ENCODE measurements at places on chromosomes 5 and 9.

- no peak for DNase-seq
Measured at GRCh38 chr5:168137265-168137664, 154.2 kb upstream of the WWC1 start.

- no peak for DNase-seq
Measured at GRCh38 chr5:75048457-75048953, 3.9 kb downstream of the GCNT4 start.

DNA sequence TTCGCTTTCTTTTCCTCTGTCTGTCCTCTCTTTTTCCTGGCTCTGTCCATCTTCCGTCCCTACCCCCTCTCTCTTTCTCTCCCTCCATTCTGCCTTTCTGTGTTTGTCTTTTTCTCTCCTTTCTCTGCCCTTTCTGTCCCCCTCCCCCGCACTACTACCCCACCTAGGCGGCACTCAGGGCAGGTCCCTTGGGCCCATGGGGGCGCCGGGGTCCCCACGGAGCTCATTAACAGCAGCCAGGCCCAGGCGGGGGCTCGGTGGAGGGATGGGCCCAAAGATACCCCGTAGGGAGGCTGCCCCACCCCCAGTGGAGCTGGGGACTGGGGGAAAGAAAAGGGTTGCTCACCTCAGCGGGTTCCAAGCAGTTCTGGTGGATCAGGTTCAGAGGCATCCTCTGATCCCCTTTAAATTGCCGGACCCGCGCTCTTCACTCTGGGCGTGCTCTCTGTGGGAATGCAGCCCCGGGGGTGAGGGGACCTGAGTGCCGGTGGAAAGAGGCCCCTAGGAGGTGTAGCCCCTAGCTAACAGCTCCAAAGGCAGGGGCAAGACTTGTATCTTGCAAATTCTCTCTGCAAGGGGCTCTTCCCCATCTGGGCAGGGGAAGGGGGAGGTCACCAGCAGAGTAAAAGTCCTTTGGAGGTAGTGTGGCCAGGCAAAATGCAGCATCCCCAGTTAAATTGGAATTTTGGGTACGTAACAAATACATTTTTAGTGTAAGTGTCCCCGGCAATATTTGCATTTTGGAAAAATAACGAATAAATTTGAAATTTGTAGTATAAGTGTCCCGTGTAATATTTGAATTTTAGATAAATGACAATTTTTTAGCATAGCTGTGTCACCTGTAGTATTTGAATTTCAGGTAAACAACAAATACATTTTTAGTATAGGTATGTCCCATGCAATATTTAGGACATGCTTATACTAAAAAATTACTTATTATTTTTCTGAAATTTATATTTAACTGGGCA is 7.4 kb downstream of the LHX2 start:
- no peak for DNase-seq

DNA sequence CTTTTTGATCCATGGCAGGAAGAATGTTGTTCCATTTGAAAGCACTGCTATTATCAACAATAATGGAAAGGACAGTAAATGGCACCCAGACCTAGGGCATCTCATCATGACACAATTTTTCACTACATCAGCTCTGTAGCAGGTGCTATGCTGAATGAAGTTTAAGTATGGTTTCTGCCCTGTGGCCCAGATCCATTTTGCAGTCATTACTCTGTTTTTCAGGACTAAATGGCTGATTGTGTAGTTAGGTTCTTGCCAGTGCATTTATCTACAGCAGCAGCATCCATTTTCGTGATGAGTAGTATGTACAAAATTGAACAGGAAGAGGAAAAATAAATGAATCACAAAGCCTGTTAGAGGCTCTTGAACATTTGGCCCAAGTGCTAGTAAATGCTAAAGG is 270.5 kb upstream of the CD180 start:
- no peak for DNase-seq

DNA sequence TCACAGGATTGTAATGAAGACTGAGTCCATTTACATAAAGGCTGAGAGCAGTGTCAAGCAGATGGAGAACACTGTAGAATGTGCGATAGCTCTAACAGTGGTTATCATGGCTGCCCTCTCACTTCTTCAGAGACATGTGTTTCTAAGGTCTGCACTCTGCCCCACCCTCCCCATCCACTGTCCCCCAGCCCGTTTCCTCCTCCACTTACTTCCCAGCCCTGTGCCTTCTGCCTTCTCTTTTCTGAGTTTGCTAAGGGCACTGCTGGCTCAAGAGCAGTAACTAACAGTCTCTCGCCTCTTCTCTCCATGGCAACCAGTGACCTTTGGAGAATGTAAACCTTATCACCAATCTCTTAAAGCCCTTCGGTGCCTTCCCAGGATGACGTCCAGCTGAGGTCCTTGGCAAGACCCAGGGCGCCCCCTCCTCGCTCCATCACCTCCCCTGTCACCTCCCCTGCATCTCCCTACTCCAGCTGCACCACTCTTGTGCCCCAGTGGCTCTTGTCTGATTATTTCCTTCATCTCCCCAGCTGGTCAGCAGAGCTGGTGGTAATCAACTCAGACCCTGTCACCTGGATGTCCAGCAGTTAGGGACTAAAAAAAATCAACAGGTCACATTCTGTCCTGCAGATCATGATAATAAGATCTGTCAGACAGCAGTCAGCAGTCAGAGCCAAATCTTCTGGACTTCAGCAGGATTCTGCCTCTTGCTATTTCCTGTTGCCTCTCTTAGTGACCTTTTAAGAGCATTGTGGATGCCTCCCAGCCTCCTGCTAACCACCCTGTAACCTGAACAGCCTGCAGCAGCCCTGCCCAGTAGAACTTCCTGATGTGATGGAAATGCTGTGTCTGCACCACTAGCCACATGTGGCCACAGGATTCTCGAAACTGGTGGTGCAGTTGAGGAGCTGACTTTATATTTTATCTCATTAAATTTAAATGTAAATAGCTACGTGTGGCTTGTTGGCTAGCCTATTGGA is 9.0 kb downstream of the FXN start:
- DNase-seq: no peak

DNA sequence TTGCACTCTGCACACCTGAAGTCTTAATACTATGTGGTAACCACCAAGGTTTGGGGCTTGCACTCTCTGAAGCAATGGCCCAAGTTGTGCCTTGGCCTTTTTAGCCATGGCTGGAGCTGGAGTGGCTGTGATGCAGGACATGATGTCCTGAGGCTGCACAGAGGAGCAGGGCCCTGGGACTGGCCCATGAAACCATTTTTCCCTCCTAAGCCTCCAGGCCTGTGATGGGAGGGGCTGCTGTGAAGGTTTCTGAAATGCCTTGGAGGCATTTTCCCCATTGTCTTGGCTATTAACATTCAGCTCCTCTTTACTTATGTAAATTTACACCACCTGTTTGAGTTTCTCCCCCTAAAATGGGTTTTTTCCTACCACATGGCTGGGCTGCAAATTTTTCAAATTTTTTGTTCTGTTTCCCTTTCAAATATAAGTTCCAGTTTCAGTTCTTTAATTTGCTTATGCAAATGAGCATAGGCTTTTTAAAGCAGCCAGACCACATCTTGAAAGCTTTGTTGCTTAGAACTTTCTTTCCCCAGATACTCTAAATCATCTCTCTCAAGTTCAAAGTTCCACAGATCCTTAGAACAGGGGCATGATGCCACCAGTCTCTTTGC is 237.4 kb upstream of the DMAC1 start:
- DNase-seq: no peak

GRCh38 chr5:134825212-134825611 is 20.6 kb upstream of the C5orf24 start:
- no peak for DNase-seq

DNA sequence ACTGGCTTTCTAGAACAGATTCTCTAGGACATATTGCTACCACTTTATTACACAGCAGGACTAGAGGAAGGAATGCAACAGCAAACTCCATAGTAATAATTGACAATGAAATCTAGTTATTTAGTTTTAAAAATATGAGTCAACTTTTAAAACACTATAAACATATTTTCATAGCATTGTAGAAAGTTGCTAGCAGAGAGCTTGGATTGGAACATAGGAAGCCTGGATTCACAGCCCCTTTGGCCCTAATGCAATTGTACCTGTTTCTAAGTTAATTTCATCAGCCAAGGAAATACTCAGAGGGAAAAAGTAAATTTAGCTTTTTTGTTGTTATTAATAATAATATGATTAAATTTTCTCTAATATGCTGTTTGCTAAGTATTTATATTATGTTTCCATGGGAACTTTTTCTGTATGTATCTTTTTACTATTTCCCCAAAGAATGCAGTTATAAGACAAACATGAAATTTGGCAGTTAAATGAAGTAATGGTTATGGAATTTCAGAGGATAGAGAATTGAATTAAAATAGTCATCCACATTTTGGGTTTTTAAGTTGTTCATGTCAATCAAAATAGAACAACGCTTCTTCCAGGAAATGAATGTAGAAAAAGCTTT is 45.6 kb downstream of the VCAN start:
- no peak for DNase-seq

DNA sequence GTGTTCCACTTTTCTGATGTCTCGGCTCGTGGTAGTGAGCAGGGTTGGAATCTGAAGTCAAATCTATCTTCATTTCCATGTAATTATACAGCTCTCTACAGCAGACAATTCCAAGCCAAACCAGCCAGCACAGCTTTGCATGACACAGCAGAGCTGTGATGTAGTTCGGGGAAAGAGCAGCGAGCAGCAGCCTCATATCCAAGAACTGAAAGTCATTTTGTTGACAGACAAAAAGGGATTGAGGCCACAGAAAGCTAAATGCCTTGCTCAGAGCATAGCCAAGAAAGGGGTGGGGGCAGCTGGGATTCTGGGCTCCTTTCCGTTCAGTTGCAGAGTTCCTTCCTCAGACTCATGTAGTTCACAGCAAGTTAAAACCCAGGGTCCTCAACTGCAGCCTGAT is 32.1 kb downstream of the LCP2 start:
- DNase-seq: no peak

DNA sequence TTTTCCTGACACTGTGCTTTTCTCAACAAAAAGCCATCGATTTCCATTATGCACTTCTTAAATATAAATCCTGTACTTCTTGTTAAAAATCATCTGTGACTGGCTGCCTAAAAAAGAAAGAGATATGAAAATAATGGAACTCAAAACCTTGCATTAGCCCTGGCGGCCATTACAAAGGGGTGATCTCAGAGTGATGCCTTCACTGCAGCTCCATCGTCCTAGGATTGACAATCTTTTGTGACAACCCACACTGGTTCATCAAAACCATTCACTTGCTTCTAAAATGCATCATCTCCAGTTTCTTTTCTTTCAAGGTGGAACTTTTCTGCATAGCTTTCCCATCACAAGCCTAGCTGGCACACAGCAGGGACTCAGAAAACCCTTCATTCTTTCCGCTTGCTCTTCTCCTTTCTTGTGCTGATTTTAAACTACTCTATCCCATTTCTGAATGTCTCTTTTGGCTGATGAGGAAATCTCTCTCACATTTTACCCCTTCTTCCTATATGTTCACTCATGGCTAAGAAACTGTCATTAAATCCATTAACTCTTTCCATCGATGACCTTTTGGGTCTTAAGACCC is 351.9 kb downstream of the GLIS3 start:
- no peak for DNase-seq

GRCh38 chr5:153516504-153517240 is 26.2 kb downstream of the GRIA1 start:
- no peak for DNase-seq

DNA sequence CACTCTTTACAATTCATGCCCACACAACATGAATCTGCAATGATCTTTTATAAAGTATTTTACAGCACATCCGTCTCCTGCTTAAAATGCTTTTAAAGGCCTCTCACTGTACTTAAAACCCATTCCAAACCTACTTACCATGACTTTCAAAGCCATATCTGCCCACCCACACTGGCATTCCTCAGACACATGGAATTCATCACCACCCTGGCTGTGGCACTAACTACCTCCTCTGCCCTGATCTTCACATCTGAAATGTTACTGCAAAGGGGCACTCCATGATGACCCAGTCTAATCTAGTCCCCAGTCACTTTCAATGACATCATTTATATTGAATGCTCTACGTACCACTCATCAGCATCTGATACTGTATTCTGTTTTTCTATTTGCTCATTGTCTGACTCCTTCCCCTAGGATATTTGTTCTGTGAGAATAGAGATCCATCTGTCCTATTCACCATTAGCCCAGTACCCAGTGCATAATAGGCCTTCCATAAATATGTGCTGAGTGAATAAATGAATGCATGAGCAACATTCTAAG is 193.2 kb upstream of the KIF2A start:
- DNase-seq: no peak

DNA sequence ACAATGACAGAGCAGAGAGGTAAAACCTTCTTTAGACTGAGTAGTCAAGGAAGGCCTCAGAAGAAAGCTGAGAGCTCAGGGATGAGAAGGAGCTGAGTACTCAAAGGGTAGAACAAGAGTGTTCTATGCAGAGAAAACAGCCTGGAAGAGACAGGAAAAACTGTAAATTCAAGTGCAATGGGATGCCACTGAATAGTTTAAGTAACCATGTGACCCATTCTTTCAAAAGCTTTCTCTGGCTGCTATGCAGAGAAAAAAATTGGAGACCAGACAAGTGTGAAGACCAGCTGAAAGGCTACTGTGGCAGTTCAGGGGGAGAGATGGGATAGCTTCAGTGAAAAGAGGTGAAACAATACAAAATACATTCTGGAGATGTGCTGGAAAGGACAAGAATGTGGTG is 61.3 kb upstream of the RNF38 start:
- DNase-seq: no peak

Measured in thymus (tissue), 14 donors.